Activated CD8-positive, alpha-beta T cell treated with anti-CD3 and anti-CD28 coated beads, Interleukin-2, amount 10 ng/mL, durations not matched to agents 7 days and 5 days (primary cell): ENCODE measurements at places on chromosomes 1 and 21.

DNA sequence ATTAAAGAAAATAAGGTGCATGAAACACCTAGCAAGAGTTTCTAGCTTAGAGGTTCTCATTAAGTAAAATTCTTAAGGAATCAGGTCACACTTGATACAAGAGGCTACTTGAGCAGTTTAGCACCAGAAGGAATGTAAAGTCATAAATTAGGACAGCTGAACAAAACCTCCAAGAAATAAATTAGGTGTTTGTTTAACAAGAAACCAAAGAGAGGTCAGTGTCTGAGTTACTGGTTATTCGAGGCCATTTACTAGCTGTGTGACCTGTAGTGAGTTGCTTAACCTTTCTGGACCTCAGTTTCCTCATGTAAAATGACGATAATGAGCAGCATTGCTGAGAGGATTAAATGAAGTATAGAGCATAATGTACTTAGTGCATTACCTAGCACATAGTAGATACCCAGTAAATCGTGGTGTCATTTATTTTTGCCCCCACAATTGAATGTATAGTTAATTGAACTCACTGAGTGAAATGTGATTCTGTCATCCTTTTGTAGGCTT, 908 bp upstream of the ELK4 start:
- H3K36me3 ChIP-seq: peaks cover 20% of the 10 kb centered on the region
- peaks cover 4% of the 10 kb centered on the region for H3K27me3 ChIP-seq
- H3K4me1 ChIP-seq: peaks cover 36% of the 10 kb centered on the region
- peak overlapping the region; percentile 90 for H3K27ac ChIP-seq
- no peak for DNase-seq
- H3K4me3 ChIP-seq: peak overlapping the region; percentile 82

DNA sequence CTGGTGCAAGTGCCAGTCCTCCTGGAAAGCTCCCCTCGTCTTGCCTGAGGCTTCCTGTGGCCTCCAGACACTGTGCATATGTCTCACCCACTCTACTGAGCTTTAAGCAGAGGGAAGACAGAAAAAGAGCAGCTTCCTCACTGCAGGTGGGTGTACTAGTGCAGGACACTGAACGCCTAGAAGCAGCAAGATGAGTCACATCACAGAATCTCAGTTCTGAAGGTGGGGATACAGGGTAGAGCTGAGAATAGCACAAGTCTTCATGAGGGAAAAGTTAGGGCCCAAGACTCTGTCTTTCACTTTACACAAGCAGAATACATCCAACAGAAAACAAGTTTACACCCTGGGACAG, 37.4 kb downstream of the PCAT6 start:
- peaks cover 13% of the 10 kb centered on the region for H3K4me1 ChIP-seq
- no peak for DNase-seq
- peaks cover 3% of the 10 kb centered on the region for H3K27me3 ChIP-seq
- no peak overlapping the region for H3K27ac ChIP-seq
- no peaks in the 10 kb centered on the region for H3K36me3 ChIP-seq

- no peak for DNase-seq
- H3K27ac ChIP-seq: no peak overlapping the region
- no peak overlapping the region for H3K4me3 ChIP-seq
- no peaks in the 10 kb centered on the region for H3K27me3 ChIP-seq
- H3K36me3 ChIP-seq: no peaks in the 10 kb centered on the region
Measured at GRCh38 chr21:16588433-16588860, 858.7 kb downstream of the USP25 start.

- no peak overlapping the region for H3K27ac ChIP-seq
- H3K36me3 ChIP-seq: no peaks in the 10 kb centered on the region
- DNase-seq: peak; percentile 65
- peaks cover 11% of the 10 kb centered on the region for H3K4me1 ChIP-seq
Measured at GRCh38 chr1:205458777-205459566, 3.1 kb upstream of the BLACAT1 start.

DNA sequence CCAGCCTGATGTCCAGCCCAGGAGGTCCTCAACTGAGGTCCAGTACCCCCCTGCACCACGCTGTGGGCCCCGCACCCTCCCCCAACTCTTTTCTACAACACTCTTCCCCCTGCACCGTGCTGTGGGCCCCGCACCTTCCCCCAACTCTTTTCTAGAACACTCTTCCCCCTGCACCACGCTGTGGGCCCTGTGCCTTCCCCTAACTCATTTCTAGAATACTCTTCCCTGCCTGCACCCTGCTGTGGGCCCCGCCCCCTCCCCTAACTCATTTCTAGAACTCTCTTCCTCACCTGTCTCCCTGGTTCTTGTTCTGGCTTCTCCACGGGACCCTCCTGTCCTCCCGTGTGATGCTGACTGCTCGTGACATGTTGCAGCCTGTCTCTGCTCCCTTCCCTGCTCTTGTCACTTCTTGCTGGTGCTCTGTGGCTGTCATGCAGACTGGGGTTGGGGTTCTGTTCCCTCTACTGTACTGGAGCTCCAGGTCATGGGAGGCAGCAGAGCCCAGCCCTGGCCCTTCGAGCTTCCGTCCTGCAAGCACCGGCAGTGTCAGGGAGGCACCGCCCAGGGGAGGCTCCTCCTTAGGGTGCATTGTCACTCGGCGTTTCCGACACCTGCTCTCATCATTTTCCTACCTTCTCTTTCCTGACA, 160.1 kb upstream of the COL6A1 start:
- H3K27ac ChIP-seq: no peak overlapping the region
- no peak for DNase-seq
- no peak overlapping the region for H3K4me3 ChIP-seq
- peaks cover 33% of the 10 kb centered on the region for H3K4me1 ChIP-seq
- H3K36me3 ChIP-seq: no peaks in the 10 kb centered on the region
- peaks cover 3% of the 10 kb centered on the region for H3K27me3 ChIP-seq

DNA sequence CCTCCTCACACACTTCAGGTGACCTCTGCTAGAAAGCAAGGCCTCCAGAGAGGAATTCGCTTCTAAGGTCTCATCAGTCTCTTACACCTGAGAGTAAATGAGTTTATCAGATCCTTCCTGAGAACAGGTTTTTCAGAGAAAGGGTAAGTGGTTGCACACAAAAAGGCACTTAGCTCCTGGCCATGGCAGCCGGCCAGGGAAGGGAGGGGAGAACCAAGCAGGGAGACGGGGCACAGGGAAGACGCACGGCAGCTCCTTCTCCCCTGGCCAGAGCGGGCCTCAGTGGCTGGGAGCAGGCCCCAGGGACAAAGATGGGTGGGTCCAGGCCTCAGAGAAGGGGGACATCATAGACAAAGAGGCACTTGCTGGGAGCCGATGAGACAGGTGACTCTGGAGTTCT, 3.6 kb upstream of the TNNT2 start:
- peaks cover 2% of the 10 kb centered on the region for H3K27me3 ChIP-seq
- no peak overlapping the region for H3K4me3 ChIP-seq
- H3K36me3 ChIP-seq: no peaks in the 10 kb centered on the region
- H3K4me1 ChIP-seq: no peaks in the 10 kb centered on the region

- H3K4me1 ChIP-seq: peaks cover 9% of the 10 kb centered on the region
- H3K27ac ChIP-seq: no peak overlapping the region
- H3K4me3 ChIP-seq: no peak overlapping the region
- no peaks in the 10 kb centered on the region for H3K36me3 ChIP-seq
Measured at GRCh38 chr1:176517484-176517883, 54.5 kb downstream of the PAPPA2 start.

- H3K27me3 ChIP-seq: peaks cover 5% of the 10 kb centered on the region
- DNase-seq: no peak
- no peak overlapping the region for H3K27ac ChIP-seq
- H3K36me3 ChIP-seq: no peaks in the 10 kb centered on the region
- H3K4me3 ChIP-seq: no peak overlapping the region
Measured at GRCh38 chr1:178575611-178576361, 62.9 kb downstream of the TEX35 start.

DNA sequence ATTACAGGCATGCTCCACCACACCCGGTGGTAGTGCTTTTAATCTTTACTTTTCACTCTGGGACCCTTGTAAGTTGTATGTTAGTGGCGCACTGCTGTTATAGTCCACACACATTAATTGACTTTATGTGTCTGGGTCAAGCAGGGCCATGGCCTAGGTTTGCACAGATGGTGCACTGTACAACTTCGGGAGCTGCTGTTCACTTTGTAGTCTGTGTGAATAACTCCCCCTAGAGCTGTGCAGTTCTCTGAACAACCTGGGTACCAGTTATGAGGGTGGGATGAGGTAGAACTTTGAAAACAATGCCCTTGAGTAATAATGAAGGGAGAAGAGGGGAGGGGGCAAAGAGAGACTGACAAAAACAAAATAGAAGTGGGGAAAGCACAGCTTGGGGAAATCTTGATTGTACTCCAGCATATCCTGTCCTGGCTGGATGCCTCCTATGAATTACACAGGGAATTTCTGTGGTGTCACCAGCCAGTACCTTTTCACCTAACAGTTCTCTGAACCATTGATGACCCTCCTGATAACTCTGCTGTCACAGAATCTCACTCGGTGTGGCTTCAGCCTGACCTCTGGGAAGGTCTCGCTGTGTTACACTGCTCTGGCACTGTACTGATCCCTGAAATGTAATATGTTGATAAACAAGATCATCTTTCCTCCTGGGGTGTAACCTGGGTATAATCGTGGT, 2.2 kb downstream of the PTGFRN start:
- H3K4me3 ChIP-seq: no peak overlapping the region
- H3K4me1 ChIP-seq: peaks cover 14% of the 10 kb centered on the region
- H3K36me3 ChIP-seq: no peaks in the 10 kb centered on the region
- DNase-seq: no peak

- no peak overlapping the region for H3K4me3 ChIP-seq
- H3K4me1 ChIP-seq: no peaks in the 10 kb centered on the region
- H3K36me3 ChIP-seq: no peaks in the 10 kb centered on the region
- no peak for DNase-seq
Measured at GRCh38 chr1:46747683-46748288, 28.9 kb upstream of the EFCAB14 start.

GRCh38 chr1:156460525-156460924, 40.0 kb downstream of the MEF2D start:
- DNase-seq: no peak
- peaks cover 25% of the 10 kb centered on the region for H3K4me1 ChIP-seq
- H3K27ac ChIP-seq: no peak overlapping the region
- peaks cover under 1% of the 10 kb centered on the region for H3K27me3 ChIP-seq
- H3K36me3 ChIP-seq: peaks cover 6% of the 10 kb centered on the region
